ENCODE measurements at places on chromosomes 7 and 10.

- DNase-seq, result no peak
Measured at GRCh38 chr7:5334671-5335070, 51.9 kb downstream of the SLC29A4 start.

DNA sequence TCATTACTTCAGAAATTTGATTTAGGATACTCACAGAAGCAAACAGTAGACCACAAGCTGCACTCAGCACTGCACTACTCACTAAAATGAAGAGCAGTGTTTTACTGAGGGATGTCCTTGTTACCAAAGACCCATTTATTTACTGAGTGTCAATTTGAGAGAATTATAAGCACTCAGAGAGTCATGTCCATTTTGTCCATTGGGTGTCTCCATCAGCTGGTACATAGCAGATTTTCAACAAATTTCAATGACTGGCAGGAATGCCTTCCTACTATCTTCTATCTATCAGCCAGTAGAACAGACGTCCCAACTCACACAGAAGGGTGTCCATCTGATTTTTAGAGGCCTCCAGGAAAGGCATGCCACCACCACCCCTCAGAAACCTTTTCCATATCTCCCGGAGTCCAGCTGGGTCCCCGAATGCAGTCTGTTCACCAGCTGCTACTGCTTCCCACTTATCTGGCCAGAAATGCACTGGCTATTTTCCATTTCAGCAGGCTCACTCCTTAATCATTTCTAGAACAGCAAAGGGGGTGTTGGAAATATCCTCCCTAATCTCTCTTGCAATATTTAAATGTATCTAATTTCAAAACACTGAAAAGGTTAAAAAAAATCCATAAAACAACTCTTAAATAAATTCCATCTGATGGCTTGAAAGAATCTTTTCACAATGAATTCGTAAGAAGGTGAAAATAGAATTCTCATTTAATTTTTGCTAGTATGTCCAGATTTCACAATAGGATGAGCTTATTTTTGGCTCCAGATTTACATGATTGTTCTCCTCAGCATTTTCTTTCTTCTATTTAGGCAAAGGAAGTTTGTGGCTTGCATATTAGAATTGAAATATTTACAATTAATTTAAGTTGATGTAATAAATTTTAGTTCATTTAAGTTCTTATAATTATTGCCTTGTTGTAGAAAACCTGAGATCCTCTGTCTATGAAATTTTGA is 1164.0 kb upstream of the CELF2 start:
- DNase-seq, result no peak

- DNase-seq, result no peak
Measured at GRCh38 chr7:45021604-45022296, 21.7 kb downstream of the CCM2 start.

- DNase-seq, result no peak
Measured at GRCh38 chr7:44291066-44291732, 34.2 kb downstream of the CAMK2B start.

- DNase-seq, result no peak
Measured at GRCh38 chr10:125742465-125742864, 23.0 kb downstream of the EDRF1 start.

Measured in activated T-cell treated with anti-CD3 and anti-CD28 coated beads for 4 hours (primary cell).